ENCODE measurements at places on chromosomes 4 and X.

- no peak for DNase-seq
Observed at GRCh38 chr4:82038936-82039335, 334.9 kb downstream of the HNRNPD start.

- DNase-seq, result no peak
Observed at GRCh38 chrX:107678957-107679740, 50.8 kb downstream of the PRPS1 start.

GRCh38 chr4:142846108-142846728 is at the start of gene INPP4B:
Gene INPP4B, minus strand, starts transcription at chr4:142846301.
- peak; percentile 41 for DNase-seq

GRCh38 chr4:177271091-177271490 is 38.6 kb upstream of the NEIL3 start:
- no peak for DNase-seq

GRCh38 chr4:24063731-24064130 is 173.9 kb upstream of the PPARGC1A start:
- no peak for DNase-seq

- DNase-seq, result no peak
Observed at GRCh38 chr4:20078644-20079043, 173.1 kb upstream of the SLIT2 start.

- no peak for DNase-seq
Observed at GRCh38 chr4:139361301-139361700, 59.0 kb upstream of the NDUFC1 start.

DNA sequence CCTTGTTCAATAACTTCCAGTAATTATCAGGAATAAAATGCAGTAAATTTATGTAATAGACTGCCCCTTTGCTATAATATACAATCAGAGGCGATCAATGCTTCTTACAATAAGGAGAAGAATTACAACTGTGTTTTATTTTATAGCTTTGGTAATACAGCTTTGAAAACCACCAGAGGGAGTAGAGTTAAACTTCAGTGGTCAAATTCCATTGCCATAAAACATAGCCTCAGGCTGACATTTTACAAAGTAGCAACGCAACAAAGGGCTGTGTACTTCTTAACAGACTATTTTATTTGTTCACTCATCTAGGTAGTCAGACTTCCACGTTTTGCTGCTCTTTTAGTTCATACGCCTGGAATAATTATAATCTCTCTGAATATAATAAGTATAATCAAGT is 58.5 kb downstream of the TEX13C start:
- no peak for DNase-seq

DNA sequence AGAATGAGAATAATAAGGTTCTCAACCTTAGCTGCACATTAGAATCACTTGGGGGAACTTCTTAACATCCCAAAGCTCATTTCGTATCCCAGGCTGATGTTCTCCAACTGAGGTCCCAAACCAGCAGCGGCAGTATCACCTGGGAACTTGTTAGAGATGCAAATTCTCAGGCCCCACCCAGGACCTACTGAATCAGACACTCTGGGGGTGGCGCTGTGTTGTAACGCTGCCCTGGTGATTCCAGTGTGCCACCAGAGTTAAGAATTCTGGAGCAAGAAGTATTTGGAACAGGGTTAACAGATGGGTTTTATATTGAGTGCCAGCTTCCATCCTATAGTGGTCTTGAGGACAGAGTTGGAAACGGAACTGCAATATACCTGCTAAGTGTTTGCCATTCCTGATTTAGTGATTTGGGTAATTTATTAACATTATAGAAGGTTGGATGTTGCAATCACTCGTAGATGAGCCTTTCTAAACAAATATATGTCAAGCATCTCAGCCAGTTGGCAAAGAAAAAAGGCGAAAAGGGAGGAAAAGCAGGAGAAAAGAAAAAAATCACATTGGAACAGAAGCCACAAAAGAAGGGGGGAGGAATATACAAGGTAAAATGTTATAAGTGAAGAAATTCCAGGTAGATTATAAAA is 141.0 kb downstream of the ARX start:
- no peak for DNase-seq

- no peak for DNase-seq
Observed at GRCh38 chr4:146763560-146763959, 124.9 kb downstream of the POU4F2 start.

DNA sequence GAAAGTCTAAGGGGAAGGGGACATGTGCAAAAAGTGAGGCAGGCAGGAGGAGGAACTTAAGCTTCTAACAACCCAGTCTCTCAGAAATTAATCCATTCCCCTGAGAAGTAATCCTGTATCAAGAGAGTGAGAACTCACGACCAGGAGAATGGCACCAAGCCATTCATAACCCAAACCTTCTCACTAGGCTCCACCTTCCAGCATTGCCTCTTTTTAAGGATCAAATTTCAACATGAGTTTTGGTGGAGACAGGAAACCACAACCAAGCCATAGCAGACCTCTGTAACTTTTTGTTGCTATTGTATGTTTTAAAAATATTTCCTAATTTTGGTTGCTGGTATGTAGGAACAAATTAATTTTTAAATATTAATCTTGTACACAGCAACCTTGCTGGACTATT is 32.8 kb downstream of the PASD1 start:
- DNase-seq, result no peak

DNA sequence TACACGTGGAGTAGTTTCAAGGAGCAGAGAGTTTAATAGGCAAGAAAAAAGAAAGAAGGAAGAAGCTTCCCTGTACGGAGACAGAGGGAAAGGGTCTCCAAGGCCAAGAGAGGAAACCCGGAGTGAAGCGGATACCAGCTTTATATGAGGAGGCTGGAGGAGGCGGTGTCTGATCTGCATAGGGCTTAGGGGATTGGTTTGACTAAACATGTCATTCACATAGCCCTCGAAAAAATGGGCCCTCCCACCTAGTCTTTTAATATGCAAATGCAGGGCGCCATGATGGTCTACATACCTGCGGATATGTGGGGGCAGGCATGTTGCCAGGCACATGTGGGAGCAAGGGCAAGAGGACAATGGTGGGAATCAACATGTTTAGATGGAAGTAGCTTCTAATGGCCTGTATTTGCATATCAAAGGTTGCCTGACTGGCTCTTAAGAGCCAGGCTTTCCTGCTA is 103.1 kb upstream of the UGT8 start:
- DNase-seq, result no peak

- no peak for DNase-seq
Observed at GRCh38 chrX:857376-857775, 226.8 kb downstream of the SHOX start.

DNA sequence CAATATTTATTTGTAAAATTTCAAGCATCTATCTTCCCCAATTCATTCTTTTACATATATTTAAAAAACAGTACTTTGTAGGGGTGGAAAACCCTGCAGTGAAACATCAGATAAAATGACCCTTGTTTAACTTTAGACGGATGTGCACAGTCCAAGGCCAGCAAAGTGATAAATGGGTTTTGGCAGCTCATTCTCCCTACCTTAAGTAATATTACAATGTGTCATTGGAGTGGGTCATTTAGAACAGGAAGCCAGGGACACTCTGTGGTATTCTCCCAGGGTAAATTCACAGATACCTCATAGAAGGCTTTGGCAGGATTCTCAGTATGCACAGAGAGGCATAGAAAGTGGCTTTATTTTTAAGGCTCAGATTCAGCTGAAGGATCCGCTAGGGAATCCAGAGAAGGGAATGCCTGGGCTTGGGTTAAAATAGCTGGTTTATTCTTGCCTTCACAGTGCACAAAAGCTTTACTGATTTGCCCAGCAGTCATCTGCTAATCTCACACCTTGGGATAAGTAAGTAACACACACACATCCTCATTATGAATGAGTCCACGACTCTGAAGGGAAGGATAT is 206.7 kb downstream of the RASL11B start:
- no peak for DNase-seq

DNA sequence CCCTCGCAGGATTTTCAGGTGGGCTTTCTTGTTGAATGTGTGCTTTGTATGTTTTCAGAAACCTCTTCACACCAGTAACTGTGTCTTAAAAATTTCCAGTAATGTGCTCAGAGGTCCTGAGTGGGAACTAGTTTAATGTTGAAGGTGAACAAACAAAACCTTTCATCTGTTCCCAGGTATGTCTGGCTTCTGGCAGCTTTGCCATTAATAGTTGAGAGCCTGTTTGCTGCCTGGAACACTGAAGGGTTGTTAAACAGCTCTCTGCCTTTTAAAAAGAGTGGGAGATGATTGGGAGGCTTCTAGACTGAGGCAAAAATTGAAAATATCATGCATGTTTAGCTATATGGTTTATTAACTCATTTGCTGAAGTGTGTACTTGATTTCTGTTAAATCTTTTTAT is 161.2 kb upstream of the AGTR2 start:
- DNase-seq, result no peak

- DNase-seq, result no peak
Observed at GRCh38 chr4:6550821-6551220, 24.2 kb upstream of the MAN2B2 start.

GRCh38 chrX:130482871-130483270 is 81.1 kb downstream of the RBMX2 start:
- no peak for DNase-seq

GRCh38 chr4:184873054-184873453 is 47.3 kb upstream of the ACSL1 start:
- DNase-seq, result no peak

- DNase-seq, result no peak
Observed at GRCh38 chrX:137432609-137433008, 133.3 kb upstream of the ZIC3 start.

GRCh38 chrX:150357790-150358189 is 5.3 kb upstream of the MAMLD1 start:
- peak; percentile 25 for DNase-seq

DNA sequence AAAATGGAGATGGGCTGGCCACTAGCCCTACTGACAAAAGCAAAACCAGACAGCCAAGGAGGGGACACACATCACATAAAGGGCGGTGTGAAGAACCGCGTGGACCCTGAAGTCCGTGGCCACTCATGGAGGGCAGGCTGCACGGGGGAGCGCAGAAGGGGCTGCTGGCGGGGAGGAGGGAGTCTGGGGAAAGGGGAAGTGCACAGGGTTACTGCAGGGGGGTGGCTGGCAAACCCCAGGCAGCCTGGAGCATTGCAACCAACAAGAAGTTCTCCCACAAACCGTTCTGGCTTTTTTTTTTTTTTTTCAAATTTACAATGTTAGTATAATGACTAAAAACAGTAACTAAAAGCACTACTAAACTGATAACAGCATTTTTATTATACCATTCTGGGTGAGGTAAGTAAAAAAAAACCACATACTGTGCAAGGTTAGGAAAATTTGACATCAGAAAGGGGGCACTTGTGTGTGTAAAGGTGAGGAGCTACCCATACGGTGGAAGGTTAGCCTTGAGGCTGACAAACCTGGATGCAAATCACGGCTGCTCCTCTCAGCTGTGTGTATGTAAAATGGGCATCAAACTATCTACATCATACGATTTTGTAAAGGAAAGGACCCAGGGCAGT is 87.1 kb downstream of the TSPAN5 start:
- no peak for DNase-seq

DNA sequence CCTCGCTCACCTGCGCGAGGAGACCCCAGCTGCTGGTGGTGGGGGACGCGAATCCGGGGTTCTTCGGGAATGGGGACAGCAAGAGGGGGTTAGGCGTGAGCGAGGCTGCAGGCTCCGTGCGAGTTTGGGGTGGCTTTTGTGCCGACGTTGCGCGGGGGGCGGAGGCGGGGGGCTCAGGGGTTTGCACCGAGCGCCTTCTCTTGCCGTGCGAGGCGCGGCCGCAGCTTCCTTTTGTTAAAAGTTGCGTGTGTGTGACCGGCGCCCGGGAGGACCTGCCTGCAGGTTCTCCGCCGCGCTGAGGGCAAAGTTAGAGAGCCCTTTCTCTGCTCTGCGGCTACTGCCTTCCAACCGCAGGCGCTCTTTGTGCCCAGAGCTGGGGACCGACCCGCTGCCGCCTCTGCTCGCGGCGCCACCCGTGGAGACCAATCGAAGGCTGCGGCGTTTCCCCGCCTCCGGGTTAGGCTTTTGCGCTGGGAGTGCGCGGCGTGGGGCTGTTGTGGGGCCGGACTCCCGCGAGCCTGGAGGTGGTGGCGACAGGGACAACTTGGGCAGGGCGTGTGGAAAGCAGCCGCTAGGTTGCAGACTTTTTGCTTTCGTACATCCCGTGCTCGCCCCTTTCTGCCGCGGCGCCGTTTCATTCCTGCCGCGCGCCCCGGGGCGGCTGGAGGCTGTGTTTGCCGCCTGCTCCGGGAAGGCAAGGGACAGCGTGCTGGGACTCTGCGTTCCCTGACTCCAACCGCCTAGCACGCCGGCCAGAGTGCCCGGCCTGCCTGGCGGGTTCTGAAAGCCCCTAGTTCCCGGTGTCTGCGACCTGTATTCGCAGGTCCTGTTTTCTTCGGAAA is 716 bp downstream of the KIT start:
- DNase-seq, result peak; percentile 37

GRCh38 chr4:145041378-145041777 is 56.6 kb downstream of the ANAPC10 start:
- no peak for DNase-seq

DNA sequence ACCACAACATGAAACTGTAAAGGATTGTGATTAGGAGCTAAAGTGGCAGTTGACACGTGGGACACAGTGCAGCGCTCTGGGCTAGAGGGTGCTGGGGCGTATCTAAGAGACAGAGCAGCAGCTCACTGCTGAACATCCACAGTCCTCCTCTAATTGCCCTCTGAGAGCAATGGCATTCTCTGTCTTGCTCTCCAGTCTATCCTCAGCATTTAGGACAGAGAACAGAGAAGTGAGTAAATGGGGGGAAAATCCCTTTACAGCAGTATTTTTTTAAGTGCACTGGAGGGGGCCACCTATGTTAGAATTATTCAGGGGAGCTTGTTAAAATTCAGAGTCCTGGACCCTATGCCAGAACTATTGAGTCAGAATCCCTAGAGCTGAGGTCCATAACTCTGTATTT is 4.2 kb upstream of the TMEM154 start:
- DNase-seq, result no peak

DNA sequence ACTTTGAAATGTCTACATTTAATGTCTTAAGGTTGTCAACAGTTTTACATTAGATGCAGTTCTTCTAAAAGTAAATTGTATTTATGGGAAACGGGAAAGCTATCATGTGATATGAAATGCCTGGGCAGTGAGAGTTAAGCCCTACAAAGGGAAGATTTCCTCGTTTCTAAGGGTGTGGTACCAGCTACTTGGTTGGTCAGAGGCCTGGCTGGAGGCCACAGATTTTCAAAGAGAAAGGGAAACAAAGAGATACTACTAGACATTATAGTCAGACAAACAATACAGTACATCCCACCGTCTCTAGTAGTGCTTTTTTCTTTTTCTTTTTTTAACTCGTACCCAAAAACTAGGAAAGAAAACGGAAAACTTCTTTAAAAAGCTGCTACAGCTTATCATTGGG is 467.8 kb downstream of the PCDH7 start:
- DNase-seq, result no peak

- DNase-seq, result no peak
Observed at GRCh38 chrX:118116713-118117550, at the start of gene KLHL13. Gene KLHL13, minus strand, starts transcription at chrX:118116810. Its CDS starts 88,337 bp downstream, at chrX:118028473.

DNA sequence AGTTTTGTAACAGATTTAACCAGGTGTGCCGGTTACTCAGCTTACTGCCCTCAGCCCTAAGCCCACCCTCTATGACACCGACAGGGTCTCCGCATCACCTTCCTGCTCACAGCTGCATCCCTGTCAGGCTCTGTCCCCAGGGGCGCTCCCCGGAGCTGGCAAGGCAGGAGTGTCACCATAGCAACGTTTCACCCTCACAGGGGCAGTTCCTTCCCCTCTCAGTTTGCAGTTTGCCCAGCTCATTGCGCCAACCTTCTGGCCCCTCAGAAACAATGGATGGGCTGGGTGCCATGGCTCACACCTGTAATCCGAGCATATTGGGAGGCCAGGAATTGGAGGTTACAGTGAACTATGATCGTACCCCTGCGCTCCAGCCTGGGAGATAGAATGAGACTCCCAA is 42.6 kb downstream of the RGS12 start:
- no peak for DNase-seq
